ENCODE measurements at places on chromosomes 12 and 14.
A peak's percentile ranks its signal among the peaks of the same experiment; 100 is the strongest.

DNA sequence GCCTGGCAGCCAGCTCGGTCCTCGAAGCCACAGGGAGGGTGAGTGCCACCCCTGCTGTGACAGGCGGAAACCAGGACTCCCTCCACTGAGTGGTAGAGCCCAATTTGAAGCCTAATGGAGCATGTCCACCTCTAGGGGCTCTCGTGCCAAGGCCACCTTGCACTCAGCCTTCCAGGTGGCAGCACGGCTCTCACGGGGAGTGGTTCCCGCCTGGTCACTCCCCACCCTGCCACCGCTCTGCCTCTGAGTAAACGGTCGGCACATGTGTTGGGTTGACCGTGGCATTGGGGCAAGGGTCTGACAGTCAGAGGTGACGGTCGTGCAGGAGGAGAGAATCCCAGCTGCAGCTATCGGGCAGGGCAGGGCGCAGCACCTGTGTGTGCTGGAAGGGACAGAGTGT is 34.8 kb downstream of the IL31 start:
- DNase-seq: no peak

DNA sequence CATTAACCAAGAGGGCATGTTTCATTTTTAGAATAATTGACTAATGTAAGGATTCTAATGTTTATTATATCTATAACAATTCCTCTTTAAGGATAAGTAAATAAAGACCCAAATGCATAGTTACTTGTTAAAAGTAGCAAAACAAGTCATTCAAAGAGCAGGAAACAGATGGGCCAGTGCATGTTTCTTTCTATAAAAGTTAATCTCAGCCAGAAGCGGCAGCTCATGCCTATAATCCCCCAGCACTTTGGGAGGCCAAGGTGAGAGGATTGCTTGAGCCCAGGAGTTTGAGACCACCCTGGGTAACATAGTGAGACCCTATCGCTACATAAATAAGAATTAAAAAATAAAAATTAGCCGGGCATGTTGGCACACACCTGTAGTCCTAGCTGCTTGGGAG is 391.0 kb upstream of the RGS6 start:
- DNase-seq: no peak

DNA sequence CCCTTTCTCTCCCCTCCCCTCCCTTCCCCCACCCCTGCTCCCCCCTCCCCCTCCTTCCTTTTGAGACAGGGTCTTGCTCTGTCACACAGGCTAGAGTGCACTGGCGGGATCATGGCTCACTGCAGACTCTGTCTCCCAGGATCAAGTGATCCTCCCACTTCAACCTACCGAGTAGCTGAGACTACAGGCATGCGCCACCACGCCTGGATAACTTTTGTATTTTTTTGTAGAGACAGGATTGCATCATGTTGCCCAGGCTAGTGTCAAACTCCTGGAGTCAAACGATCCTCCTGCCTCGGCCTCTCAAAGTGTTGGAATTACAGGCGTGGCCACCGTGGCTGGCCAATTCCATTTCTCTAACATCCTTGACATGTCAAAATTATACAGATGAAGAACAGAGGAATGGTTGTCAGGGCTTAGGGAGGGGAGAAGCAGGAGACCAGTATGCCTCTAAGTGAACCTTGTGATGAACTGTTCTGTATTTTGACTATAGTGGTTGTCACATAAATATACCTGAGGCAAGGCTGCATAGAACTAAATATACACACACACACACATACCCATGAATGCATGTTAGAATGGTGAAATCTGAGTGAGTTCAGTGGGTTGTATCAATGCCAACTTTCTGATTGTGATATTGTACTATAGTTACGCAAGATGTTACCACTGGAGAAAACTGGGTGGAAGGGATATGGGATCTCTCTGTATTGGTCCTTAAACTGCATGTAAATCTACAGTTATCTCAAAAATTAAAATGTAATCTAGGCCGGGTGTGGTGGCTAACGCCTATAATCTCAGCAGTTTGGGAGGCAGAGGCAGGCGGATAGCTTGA is 3.6 kb upstream of the CFAP73 start:
- no peak for DNase-seq

DNA sequence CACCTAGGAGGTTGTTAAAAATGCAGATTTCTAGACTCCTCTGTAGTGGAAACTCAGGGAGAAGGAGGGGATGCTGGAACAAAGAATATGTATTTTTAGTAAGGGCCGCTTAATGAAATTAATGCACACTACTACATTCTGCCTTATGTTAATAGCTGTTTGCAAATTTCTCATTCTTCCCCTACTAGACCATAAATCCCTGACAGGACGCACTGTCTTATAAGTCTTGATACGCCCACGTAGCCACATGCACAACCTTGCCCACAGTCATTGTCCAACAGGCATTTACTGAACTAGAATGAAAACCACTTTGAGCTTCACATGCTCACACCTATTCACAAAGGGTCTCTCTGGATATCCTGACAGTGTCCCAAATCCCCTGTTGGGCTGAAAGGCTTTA is 10.5 kb downstream of the KRT2 start:
- no peak for DNase-seq

GRCh38 chr12:16606201-16606849 is 363 bp upstream of the LMO3 start:
- DNase-seq: no peak

DNA sequence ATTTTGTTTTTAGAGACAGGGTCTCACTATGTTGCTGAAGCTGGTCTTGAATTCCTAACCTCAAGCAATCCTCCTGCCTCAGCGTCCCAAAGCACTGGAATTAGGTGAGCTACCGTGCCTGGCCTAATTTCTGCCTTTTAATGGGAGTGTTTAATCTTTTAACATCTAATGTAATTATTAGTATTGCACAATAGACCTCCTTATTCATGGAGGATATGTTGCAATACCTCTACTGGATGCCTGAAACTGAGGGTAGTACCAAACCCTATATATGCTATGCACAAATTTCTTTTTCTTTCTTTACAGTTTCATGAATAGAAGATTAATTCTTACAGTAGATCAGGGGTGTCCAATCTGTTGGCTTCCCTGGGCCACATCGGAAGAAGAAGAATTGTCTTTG is 47.8 kb downstream of the MYRFL start:
- DNase-seq: no peak

DNA sequence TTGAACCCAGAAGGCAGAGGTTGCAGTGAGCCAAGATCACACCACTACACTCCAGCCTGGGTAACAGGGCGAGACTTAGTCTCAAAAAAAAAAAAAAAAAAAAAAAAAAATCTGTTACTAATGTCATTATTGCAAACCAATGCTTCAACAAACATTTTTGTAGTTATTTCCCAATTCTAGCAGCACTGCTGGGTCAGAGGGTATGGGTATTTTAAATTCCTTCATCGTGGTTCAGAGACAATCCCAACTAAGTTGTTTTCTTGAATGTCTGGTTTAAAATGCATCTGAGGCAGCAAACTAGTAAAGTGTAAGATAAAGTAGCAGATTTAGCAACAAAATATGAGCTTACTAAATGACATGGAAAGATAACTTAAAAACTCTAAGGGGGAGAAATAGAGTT is 65.6 kb downstream of the FERMT2 start:
- no peak for DNase-seq

GRCh38 chr12:129550353-129550752 is 353.5 kb downstream of the TMEM132D start:
- DNase-seq: no peak

DNA sequence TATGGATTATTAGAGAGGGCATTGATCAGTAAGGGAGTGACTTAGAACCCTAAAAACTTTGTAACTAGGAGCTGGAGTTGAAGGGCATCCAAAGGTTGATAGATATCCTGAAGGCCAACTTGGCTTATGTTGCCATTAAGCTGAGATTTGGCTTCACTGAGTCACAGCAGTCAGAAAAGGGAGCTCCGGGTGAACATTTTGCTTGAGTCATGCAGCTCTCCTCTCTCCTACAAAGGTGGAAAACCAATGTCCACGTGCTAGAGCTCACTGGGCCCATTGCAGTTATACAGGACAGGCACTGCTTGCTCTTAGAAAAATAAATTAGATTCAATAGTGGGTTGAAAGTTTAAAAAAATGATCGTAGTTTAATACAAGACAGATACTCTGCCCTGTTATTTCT is 87.3 kb upstream of the LRIG3 start:
- no peak for DNase-seq

DNA sequence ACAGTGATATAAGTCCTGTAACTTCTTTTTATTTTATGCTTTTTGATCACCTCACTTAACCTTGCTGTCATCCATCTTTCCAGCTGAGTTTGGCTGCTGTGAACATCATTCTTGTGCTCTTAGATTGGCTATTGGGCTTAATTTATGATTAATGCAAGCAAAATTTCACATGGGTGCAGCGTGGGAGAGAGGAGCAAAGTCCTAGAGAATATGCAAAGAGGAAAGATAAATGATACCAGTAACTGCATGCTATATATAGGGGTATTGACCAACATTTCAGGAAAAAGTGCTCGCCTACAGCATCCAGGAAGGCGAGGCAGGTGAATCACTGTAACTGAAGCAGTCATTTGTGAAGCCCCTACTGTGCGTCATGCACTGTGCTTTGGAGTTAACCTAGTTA is 153.1 kb downstream of the TMTC2 start:
- no peak for DNase-seq

DNA sequence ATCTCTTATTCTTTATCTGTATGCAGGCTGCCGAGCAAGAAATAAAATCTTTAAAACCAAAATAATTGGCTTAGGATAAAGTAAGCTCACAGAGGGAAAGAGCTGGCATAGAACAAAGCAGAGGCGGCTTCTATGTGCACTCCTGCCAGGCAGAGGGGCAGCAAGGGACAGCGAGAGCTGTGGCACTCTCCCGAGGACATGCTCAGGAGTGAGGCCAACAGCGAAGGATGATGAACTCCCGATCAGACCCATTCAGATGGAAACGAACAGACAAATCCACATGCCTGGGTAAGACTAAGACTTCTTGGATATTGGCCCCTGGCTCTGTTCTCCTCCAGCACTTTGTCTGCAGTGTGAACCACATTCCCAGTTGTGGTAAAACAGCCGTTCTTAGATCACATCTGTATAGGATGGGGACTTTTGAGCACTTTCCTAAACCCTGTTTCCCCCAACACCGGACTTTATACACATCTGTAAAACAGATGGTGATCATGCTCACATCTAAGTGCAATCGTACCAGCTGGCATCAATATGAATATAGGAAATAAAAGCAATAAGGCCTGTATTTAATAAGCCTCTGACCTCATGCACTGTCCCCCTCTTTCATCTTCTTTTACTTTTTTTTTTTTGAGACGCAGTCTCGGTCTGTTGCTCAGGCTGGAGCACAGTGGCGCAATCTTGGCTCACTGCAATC is 134.1 kb downstream of the PPM1H start:
- DNase-seq: no peak

- DNase-seq: no peak
Observed at GRCh38 chr12:29530436-29530835, 33.0 kb upstream of the OVCH1 start.

- DNase-seq: no peak
Observed at GRCh38 chr14:58662018-58662417, 24.3 kb downstream of the DACT1 start.

DNA sequence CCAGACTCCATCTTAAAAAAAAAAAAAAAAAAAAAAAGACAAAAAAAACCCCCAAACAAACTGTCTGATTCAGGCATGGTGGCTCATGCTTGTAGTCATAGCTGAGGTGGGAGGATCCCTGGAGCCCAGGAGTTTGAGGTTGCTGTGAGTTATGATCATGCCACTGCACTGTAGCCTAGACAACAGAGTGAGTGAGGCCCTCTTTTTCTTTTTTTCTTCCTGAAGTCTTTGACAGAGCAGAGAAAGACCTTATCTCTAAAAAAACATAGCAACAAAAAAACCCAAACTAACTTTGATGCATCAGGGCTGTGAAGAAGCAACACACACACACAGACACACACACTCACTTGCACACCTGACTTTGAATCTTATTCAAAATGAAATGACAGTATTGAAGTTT is 7.7 kb upstream of the AMN1 start:
- peak; percentile 64 for DNase-seq

- DNase-seq: peak; percentile 49
Observed at GRCh38 chr14:105480807-105481801, 5.6 kb upstream of the CRIP1 start.

DNA sequence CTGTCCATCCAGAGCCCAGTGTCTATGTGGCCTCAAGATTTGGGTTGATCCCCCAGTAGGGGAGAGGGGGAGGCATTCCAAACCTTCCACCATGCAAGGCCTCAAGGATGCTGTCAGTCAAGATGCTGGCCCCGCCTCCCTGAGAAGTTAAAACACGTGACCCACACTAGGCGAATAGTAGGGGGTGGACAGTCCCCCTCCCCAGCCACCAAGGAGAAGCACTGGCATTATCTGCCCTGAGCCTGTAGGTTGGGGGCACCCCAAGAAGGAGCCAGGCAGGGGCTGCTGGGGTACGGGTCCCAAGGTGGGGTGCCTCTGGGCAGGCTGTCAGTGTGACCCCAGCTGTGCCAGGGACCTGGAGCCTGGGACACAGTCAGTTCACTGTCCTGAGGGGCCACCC is 2.3 kb downstream of the SLC25A29 start:
- DNase-seq: no peak

GRCh38 chr12:72774023-72774422 is 501.9 kb downstream of the TRHDE start:
- DNase-seq: no peak

- DNase-seq: no peak
Observed at GRCh38 chr12:102010265-102010994, 51.4 kb downstream of the WASHC3 start.

DNA sequence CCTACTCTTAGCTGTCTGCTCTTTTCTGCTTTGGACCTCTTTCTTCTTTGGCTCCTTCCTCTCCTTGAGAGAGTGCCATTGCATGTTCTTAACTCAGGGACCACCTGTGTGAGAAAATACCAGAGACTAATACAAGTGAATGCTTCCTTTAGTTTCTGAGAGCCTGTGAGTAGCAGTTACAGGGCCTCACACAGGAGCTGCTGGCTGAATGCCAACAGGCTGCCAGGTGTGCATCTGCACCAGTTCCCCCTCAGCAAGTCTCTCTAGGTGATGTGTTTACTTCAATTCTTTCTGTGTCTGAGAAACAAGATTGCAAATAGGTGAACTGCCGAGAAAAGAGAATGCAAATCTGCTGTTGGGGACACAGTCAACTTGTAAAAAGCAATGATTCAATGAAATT is 108.2 kb downstream of the STXBP6 start:
- DNase-seq: no peak

DNA sequence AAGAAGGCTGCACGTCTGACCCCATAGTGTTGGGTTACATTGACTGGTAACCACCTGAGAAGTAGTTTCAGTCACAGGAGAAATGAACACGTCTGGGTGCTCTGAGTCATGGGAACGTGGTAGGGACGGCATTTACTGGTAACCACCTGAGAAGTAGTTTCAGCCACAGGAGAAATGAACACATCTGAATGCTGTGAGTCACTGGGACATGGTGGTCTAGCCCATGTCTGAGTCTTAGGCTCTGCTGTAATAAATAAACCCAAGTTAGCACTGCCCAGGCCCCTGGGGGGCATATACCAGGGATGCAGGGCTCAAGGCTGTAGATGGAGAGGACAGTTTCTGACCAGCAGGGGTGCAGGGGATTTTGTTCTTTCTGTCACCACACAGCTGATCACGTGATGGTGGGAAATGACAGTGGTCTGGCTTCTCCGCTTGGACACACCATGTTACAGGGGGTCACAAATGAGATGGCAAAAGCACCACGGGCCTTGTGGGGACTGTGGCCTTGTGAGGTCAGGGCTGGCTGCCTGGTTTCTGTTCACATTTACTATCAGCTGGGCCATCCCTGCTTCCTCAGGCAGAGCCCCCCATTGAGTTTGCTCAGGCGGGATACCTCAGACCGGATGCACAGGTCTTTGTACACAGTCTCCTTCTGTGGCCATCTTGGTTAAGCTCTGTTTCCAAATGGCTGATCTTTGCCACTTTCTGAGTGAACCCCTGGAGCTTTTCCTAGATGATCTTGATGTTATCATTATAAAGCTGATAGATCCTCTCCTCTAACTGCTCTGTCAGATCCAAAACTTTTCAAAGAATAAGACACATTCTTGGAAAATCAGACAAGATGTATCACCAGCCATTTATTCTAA is 9.8 kb upstream of the C12orf42 start:
- DNase-seq: no peak
